Smooth muscle cell of bladder (primary cell): ENCODE measurements at places on chromosomes 5 and 9. TPM values are rescaled to one million over a fixed set of nuclear protein-coding genes. Genes with fewer than 3 reads are reported as not detected.

PLAC8L1 gene
- 0.18 TPM in 1 of 2 replicates, not detected in the other for total RNA-seq

NFIB gene
- total RNA-seq = 9.7 and 13.6 TPM in 2 replicates

MARVELD2 gene
- 0.09 and 0.14 TPM in 2 replicates for total RNA-seq

DNAJC21 gene
- total RNA-seq = 43.0 and 59.1 TPM in 2 replicates

IL33 gene
- 173 and 202 TPM in 2 replicates for total RNA-seq

STK32A gene
- 0.71 and 1.3 TPM in 2 replicates for total RNA-seq

P4HA2 gene
- 243 and 574 TPM in 2 replicates for total RNA-seq

MYMK gene
- not detected in 2 replicates for total RNA-seq

PLCXD3 gene
- total RNA-seq = under 0.01 and 0.09 TPM in 2 replicates

UCK1 gene
- total RNA-seq = 15.5 and 16.0 TPM in 2 replicates

SHISAL2B gene
- total RNA-seq = not detected in 2 replicates

CARTPT gene
- not detected in 2 replicates for total RNA-seq

PCDHGA7 gene
- 4.1 and 4.6 TPM in 2 replicates for total RNA-seq

EMB gene
- total RNA-seq = 2.1 and 2.3 TPM in 2 replicates

PCDHB4 gene
- 0.09 and 0.14 TPM in 2 replicates for total RNA-seq

SLC27A6 gene
- total RNA-seq = 0.09 and 0.28 TPM in 2 replicates

IL12B gene
- total RNA-seq = not detected in 2 replicates

GBGT1 gene
- total RNA-seq = 6.8 and 7.8 TPM in 2 replicates

CNTFR gene
- under 0.01 TPM in 1 of 2 replicates, not detected in the other for total RNA-seq
